ENCODE measurements at places on chromosomes 4 and X. TPM values are rescaled to one million over a fixed set of nuclear protein-coding genes. Genes with fewer than 3 reads are reported as not detected.
A peak's percentile ranks its signal among the peaks of the same experiment; 100 is the strongest.

DNA sequence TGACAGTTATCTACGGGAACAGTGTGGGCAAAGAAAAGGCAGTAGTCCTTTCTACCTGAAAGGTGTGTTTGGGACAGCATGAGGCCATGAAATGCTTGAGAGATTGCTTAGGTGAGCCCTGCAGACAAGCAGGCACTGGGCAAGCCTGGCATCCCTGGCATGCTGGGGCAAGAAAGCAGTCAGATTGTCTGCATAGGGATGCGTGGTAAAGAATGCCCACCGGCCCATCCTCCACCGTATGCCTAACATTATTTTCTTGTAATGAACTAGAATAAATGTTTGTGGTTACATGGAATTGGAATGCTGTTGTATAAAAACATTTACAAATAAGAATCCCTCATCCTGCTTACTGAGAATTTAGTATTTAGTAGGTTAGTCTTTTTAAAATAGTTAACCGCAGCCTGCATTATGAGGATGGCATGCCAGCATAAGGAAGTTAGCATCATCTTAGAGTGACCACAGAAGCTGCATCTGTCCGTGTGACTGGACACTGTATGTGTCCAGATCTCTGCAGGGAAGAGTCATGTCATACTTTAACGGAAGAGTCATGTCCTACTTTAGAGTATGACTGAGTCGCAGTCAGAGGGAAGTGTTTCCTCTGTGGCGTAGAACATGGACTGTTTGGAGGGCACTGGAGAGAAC is 18.9 kb downstream of the ZBTB49 start:
- peak; percentile 20 for DNase-seq

DNA sequence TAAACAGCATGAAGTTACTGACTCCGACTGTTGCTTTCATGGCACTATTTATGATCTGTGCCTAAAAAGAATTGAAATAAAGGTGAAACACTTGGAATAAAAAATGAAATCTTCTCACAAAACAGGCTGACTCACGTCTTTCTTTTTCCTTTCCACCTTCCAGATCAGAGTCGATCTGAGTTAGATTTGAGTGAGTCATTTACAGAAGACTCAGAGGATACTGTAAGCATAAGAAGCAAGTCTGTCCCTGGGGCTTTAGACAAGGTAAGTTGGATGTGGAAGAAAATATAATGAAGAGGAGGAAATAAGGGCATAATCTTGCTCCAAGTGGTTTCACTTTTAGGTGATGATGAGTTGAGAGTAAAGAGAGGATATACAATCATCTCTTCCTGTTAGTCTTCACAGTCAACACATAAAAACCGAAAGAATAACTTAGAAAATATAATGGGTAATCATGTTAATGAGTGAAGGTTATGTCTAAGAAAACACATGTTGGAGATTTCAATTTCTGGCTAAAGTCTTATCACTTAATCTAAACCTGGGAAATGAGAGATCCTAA is 89.7 kb downstream of the SYTL5 start:
- no peak for DNase-seq

DNA sequence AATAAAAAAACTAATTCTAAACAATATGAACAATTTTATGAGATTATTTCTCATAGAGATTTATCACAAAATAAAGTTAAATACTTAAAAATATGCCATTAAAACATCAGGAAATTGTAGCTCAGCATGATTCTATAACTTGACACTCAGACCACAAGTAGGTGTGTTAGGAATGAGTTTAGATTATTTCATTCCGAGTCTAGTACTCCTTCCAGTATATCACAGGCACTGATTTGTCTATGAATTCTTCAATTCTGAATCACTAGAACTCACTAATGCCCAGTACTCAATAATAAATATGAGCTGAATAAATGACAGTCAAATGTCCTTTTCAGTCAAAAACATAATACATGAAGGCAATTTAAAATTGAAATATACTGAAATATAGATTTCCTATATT is 22.2 kb downstream of the BOD1L1 start:
- no peak for DNase-seq

Gene CT45A10
- not detected for total RNA-seq
